NCI-H2107 (cell line): ENCODE measurements at places on chromosomes 16 and 17.

DNA sequence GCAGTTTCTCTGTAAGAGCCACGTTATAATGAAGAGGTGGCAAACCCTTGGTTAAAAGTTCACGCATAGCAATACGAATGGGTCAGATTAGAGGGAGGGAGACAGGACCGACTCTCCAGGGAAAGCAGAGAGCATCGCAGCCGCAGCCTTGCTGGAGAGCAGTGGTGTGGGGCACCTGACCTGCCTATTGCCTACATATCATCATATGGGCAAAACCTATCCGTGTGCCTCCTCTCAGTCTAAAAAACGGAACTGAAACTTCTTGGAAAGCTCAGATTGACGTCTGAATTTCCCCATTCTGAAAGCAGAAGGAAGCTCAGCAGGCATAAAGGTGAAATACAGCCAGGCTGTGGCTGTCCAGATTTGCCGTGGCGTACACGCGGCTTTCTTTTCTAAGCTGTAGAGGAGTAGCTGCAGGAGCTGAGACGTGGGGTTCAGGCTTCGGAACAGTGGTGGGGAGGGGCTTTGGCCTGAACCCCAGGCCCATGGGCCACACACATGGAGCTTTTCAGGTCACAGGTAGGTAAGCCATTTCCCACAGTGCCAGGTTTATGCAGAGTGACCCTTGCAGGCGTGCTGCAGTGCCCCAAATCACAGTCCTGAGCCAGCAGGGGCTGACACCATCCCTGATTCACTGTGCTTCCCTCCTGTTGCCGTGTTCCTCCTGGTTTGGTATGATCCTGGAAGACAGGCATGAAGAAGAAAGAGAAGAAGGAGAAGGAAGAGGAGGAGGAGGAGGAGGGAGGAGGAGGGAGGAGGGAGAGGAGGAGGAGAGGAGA, 41.6 kb upstream of the TNRC6C start:
- no peak for DNase-seq

GRCh38 chr17:80751070-80751945, 206.7 kb downstream of the RPTOR start:
- DNase-seq: no peak

GRCh38 chr17:68567035-68567434, 34.1 kb downstream of the FAM20A start:
- no peak for DNase-seq

DNA sequence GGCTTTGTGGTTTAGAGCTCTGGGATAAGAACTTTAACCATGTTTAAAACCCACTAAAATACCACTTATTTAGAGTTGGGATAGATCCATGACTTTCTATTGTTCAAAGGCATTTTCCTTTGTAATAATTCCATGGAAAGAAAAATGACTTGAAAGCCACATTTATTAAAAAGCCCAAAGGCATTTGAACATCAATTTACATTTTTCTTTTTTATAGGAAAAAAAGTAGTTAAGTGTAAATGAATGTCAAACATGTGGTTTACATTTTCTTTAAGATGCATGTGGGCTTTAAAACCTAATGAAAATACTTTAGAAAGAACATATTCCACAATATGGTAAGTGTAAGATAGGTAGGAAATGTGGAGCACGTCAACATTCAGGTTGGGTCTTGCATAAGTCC, 443.2 kb downstream of the TOX3 start:
- no peak for DNase-seq

DNA sequence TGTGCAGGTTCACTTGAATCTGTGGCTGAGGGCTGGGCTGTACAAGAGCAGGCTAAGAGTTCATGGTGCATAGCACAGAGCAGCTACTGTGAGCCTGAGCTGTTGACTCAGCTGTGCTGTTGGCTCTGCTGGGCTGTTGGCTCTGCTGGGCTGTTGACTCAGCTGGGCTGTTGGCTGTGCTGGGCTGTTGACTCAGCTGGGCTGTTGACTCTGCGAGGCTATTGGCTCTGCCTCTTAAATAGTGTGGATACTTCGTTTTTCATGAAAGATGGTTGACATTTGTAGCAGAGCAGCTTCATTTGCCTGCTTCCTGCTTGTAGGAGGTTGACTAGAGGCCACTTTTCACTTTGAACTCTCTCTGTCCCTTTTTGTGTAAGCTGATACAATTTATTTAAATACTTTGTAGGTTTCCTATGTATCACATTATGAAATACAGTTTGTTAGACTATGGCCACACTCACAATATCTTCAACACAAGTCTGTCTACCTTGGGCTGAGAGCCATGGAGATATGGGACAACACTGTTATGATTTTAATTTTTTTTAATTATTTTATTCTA, 40.3 kb upstream of the CCNF start:
- no peak for DNase-seq

GRCh38 chr16:2883458-2883908, 468 bp downstream of the FLYWCH2 start:
- DNase-seq: no peak

DNA sequence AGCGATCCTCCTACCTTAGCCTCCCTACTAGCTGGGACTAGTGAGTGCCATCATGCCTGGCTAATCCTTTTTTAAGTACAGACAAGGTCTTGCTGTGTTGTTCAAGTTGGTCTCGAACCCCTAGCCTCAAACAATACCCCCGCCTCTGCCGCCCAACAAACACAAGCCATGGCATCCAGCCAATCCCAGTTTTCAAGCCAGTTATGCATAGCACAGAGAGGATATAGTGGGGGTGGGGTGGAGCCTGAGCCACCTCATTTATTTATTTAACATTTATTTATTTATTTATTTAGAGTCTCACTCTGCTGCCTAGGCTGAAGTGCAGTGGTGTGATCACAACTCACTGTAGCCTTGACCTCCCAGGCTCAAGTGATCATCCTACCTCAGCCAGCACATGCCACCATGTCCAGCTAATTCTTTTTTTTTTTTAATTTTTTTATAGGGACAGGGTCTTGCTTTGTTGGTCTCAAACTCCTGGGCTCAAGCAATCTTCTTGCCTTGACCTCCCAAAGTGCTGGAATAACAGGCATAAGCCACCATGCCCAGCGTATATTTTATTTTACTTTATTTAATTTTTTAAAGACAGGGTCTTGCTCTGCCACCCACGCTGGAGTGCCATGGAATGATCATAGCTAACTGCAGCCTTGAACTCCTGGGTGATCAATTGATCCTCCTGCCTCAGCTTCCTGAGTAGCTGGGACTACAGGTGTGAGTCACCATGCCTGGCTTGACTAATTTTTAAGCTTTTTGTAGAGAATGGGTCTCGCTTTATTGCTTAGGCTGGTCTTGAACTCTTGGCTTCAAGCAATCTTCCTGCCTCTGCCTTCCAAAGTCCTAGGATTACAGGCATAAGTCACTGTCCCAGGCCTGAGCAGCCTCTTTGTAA, 26.2 kb upstream of the KLHL11 start:
- no peak for DNase-seq

GRCh38 chr16:85416228-85417109, 196.7 kb upstream of the GSE1 start:
- peak; percentile 86 for DNase-seq

DNA sequence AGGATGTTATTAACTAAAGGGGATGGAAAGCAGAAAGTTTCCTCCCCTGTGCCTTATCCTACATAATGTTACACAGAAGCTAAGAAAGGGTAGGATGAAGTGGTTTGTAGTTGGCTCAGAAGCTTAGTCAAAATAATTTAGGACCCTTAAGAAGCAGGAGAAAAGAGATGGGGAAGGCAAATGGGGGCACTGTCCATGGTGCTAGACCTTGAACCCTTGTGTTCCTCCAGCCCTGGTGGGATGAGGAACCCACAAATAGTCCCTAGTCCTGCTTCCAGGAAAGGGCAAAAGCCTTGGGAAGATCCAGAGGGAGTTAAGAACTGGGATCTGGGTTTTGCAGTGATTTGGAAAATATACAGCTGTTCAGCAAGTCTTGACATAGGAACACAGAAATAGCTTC, 54.5 kb downstream of the SLC5A11 start:
- no peak for DNase-seq

DNA sequence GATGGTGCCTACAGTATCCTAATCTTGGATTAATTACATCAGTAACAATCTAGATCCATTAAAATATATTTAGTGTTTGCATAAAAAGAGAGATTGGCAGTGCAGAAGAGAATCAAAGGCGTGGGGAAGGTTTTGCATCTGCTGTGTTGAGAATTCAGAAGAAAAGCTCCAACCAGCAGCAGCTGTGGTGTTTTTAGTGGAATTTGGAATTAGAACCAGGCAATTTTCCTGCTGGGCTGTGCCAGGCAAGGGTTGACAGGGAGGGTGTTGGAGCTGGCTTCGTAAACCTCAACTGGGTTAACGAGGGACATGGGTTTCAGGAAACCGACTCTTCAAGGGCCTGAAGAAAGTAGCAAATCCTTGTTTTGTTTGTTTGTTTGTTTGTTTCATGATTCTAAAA, 107.8 kb upstream of the WSCD1 start:
- no peak for DNase-seq

- no peak for DNase-seq
These were observed 807 bp upstream of the LYRM9 start for GRCh38 chr17:27893841-27894503.

DNA sequence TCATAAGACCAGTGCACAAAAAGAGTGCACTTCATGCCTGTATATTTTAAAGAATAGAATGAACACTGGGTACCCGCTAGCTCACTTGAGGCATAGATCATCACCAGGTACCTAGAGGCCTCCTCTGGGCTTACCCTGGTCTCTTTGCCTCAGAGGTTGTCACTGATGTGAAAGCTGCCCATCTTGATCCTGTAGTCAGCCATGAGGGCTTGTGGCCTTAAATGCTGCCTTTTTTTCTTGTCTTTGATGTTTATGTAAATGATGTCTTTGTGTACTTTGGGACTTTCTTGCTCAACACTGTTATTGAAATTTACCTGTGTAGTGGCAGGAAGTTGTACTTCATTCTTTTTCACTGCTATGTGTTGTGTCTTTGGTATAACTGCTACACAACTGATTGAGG, 26.8 kb upstream of the SLC5A10 start:
- no peak for DNase-seq

DNA sequence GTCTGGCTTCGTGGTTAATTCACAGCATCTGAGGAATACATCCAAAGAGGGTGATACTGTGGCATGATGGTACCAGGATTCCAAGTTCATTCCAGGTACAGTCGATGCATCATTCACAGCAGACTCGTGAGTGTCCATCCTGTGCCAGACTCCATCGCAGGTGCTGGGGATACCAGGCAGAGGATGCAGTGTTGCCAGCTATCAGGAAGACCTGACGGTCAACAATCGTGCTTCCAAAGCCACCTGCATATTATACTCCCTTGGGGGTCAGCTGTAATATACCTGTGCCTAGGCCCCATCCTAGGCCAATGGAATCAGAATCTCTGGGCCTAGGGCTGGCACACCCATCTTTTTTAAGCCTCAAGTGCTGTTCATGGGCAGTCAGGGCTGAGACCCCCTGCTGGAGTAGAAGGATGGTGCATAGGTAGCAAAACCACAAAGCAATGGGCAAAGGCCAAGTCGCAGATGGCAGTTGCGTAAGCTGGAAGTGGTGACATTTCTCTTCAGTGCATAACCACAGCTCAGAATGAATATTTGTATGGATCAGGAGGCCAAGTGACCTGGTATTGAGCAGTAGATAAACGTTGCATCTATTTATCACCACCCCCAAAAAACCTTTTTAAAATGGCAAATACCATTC, 42.9 kb upstream of the C16orf78 start:
- no peak for DNase-seq
